ENCODE measurements at places on chromosomes 5 and 9. TPM values are rescaled to one million over a fixed set of nuclear protein-coding genes. Genes with fewer than 3 reads are reported as not detected.

DNA sequence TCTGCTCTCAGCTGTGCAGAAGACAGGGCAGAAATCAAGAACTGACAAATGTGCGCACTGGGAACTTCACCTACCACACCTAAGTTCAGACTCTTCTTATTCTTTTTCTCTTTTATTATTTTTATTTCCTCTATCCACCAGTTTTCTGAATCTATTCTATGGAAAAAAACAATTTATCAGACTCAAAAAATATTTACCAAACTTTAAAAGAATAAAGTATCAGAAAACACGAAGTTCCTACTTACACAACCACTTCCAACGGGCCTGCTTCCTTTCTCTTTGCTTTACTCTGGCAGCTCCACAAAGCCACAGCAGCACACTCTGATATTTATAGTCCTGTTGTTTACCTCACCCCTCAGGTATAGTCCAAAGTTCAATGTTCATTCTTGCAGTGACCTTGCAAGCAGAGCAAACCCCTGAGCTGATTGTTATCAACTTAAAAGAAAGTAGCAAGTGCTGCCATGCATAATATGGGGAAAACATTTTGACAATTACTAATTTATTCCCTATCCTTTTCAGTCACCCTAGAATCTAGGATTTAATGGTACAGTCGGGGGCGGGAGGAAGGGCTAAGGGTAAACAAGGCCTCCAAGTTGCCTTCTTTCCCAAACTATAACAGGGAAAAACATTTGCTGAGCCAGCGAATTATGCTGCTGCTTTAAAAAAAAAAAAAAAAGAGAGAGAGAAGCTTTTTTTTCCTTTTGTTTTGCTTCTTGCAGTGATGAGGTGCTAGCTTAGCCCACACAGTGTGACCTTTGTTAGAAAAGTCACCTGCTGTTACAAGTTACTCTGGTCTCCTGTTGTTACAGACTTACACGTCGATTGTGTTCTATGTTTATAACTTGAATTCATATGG, at the start of gene SELENOP:
TSS of gene SELENOP (minus strand) at position 302 of the 856 bp plus-strand sequence. CDS start 3,539 bp downstream, outside the sequence.
- no peak for DNase-seq

DNA sequence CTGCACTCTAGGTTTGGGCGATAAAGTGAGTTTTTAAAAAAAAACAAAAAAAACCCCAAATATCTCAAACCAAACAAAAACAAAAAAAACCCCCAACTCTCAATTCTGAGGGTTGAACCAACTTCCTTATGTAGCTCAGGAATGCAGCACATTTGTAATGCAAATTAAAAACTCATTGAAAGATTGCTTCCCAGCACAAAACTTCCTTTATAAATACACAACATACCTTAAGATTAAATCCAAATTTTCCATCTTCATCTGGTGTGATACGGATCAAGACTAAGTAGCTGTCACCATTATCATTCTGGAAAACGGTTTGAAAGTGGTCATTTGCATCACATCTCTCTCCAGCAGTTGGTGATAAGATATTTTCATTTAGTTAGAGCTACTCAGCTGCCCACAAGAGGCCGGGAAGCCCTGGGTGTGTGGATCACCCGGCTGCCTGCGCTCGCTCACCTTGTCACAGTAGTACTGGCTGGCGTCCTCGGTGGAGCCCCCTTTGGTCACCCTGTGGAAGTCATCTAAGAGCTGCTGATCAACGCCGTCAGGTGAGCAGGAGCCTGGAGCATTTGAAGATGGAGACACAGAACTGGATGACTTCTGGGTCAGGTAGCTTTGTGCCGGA, 88.2 kb downstream of the PTPN3 start:
- DNase-seq = no peak

The GRM6 gene
- not detected for polyA plus RNA-seq

The PCDHAC2 gene
- polyA plus RNA-seq = 1.2 TPM

DNA sequence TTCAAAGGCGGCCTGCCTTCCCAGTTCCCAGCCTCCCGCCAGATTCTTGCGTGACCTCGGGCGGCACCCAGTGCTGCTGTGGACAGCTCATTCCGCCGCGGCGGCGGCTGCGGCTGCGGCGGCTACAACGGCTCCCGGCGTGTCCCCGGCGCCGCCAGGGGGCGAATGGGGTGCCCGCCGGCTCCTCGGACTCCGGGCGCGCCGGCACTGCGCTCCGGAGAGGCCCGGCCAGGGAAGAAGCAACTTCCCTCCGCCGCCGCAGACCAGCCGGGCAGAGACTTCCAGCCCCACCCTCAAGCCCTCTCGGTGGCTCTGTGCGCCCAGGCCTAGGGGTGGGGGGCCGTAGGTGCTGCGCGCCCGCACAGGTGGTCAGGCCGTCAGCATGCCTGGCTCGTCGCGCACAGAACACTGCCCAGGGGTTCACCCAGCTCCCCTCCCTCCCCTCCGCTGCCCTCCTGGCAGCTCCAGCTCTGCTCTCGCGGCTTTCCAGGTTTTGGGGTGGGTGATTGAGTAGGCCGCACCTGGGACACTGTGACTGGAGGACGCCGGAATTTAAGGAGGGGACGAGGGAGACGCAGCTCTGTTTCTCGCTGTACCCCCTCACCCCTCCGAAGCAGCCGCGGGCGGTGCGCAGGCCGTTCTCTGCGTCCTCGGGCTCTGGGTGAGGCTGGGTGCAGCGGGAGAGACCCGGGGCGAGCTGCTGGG, 20.2 kb downstream of the IGIP start:
- no peak for DNase-seq

The RNF224 gene
- not detected for polyA plus RNA-seq

The TMEM174 gene
- polyA plus RNA-seq = not detected

The SLC4A9 gene
- 0.14 TPM for polyA plus RNA-seq

The BTNL3 gene
- not detected for polyA plus RNA-seq

The ORM2 gene
- not detected for polyA plus RNA-seq

The GRIN3A gene
- polyA plus RNA-seq = not detected

DNA sequence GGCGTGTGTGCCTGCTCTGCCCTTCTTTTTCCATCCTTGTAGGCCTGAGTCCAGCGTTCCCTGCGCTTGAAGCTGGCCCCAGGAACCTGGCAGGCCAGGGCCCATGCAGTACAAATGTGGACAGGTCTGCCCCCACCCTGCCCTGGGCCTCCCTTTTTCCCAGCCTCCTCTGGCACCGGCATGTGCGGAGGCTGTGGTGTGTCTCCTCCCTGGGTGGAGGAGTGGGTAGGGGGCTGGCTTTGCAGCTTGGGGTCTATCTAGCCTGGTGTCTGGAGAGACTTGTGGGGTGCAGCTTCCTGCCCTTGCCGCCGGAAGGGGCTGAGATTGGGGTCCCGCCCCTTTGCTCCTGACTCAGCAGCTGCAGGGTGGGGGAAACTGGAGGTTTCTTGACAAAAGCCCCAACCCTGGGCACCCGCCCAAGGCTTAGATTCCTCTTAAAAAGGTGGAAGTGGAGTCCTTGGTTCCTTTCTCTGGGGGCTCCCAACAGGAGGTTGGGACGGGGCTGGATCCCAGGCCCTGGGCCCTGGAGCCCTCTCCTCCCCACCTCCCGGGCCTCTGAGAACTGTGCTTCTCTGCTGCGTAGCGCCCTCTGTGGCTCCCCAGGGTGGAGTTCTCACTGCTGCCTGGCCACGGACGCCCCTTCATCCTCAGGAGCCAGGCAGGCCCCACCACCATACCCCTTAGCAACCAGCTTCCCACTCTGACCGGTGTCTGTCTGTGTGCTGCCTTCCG, 18.0 kb downstream of the RXRA start:
- no peak for DNase-seq

The AJM1 gene
- polyA plus RNA-seq = 0.10 TPM
